ENCODE measurements at places on chromosomes 1 and 21.

- no peak for DNase-seq
Observed at GRCh38 chr1:26907071-26907917, 6.5 kb downstream of the NR0B2 start.

- no peak for DNase-seq
Observed at GRCh38 chr1:107430540-107431228, 289.8 kb downstream of the NTNG1 start.

DNA sequence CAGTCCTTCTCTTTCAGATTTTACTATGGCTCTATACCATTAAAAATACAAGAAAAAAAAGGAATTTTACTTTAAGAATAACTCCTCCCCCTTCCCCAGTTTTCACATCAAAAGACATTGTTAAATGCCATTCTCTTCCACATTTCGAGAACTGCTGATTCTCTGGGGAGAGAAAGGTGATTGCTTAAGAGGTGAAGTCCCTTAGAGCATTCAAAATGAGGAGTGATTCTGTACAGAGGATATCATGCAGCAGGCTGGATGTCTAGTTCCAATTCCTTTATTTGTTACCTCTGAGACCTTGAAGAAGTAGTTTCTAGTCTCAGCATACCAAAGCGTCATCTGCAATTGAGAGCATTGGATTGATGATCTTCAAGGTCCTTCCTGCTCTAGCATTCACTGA, 46.9 kb downstream of the FMO3 start:
- DNase-seq = no peak

GRCh38 chr1:95013950-95014574, 58.7 kb downstream of the ALG14 start:
- DNase-seq = no peak

GRCh38 chr1:235917267-235917811, 50.6 kb upstream of the LYST start:
- DNase-seq = peak; percentile 20

GRCh38 chr1:109620401-109620791, 759 bp downstream of the AMPD2 start:
- no peak for DNase-seq

GRCh38 chr1:151165281-151165737, 393 bp downstream of the LYSMD1 start:
- DNase-seq = no peak

- no peak for DNase-seq
Observed at GRCh38 chr1:153991806-153992205, 1.2 kb downstream of the RPS27 start.

GRCh38 chr21:29496337-29496736, 197.6 kb downstream of the BACH1 start:
- no peak for DNase-seq

DNA sequence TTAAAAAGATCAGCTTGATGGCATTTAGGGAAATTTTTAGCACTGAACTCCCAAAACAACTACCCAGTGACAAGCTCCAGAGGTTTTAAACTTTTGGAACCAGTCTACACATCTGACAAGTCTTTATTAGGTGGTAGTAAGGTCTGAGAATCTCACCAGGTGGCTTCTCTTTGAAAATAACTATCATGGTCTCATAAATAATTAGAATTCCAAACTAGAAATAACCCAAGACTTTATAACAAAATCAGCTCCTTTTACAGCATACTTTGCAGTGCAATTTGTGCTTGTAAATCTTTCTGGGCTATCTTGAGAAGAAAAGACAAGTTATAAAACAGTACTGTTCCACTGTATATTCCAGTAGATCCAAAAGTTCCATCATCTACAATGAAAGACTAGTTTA, 108.7 kb downstream of the LTN1 start:
- DNase-seq = no peak

- DNase-seq = no peak
Observed at GRCh38 chr1:234938924-234939323, 189.7 kb downstream of the TOMM20 start.

DNA sequence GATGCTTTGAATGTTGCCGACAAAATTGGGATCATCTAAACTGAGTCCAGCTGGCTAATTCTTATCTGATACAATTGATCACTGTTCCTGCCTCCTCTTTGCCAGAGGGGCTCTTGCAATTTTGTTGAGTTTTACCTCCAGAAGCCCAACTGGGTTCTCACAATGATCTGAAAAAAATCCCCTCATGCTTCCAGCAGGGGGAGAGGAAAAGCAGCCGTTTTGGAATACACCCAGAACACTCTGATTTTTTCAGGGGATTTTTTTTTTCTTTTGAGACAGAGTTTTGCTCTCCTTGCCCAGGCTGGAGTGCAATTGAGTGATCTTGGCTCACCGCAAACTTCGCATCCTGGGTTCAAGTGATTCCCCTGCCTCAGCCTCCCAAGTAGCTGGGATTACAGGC, 13.9 kb upstream of the RERE start:
- DNase-seq = no peak

DNA sequence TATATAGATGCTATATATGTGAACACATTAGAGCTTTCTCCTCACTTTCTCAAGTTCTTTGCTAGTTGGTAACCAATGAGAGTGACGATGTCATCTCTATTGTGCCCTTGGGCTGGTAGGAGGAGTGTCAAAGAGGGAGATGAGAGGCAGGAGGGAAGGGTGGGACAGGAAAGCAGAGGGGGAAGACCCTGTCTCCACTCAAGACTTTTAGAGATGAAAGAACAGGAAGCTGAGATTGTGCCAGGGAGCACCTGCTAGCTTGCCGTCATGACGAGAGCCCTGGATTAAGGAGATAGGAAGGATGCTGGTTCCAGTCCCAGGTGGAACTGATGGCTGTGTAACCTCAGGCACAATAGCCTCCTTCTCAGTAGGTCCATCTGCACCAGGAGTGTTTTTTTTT, 16.7 kb downstream of the CNR2 start:
- DNase-seq = no peak

DNA sequence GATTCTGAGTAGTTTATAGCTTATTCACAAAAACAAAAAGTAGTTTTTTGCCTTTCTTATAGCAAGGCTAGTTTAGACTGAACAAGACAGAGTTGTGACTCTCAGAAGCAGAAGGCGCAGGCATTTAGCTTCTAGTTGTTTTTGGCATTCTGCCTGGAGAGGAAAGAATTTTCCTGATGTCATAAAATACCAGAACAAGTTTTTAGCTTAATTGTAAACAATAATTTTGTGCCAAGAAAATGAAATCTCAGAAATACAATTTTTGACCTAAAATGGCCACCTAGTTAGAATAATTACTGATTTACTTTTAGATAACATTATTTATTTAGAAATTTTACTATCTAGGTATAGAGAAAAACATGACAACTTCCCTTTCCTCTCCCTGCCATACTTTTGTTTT, 1.0 kb downstream of the DNAJB4 start:
- DNase-seq = no peak

- no peak for DNase-seq
Observed at GRCh38 chr1:219460896-219461815, 151.7 kb downstream of the ZC3H11B start.
